ENCODE measurements at places on chromosomes 2 and 18. TPM values are rescaled to one million over a fixed set of nuclear protein-coding genes. Genes with fewer than 3 reads are reported as not detected.
A peak's percentile ranks its signal among the peaks of the same experiment; 100 is the strongest.

DNA sequence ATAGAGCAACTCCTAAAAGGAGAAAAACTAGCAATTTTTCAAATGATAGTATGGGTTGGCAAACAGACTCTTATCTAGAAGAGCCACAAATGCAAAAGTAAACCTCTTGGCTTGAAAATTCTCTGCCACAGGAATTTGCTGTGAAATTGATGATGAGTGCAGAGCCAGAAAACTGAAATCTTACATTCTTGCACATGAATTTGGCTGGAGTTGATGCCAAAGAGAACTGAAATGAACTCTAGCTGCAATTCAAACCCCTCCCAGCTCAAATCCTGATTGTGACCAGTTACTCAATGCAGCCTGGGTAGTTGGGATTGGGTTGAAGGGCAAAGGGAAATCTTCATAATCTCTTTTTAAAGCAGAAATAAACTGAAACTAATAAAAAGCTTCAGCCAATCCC is 266.6 kb downstream of the PDE11A start:
- no peak for DNase-seq

DNA sequence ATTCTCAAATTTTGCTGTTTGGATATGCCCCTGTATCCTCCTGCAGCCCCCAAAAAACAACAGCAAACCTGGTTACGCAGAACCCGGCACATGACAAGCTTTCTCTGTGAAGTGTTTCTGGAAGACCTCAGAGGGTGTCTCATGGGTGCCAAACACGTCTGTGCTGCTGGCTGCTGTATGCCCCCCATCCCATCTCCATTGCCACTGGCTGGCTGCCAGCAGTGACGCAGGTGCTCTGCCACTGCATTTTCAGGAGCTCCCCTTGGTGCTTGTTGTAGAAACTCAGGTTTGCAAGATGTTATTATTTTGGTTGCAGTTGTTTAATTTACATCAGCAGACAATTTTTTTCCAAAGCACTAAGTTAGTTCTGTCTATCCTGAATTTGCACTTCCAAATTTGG is 166.4 kb upstream of the FANCL start:
- DNase-seq: no peak

DNA sequence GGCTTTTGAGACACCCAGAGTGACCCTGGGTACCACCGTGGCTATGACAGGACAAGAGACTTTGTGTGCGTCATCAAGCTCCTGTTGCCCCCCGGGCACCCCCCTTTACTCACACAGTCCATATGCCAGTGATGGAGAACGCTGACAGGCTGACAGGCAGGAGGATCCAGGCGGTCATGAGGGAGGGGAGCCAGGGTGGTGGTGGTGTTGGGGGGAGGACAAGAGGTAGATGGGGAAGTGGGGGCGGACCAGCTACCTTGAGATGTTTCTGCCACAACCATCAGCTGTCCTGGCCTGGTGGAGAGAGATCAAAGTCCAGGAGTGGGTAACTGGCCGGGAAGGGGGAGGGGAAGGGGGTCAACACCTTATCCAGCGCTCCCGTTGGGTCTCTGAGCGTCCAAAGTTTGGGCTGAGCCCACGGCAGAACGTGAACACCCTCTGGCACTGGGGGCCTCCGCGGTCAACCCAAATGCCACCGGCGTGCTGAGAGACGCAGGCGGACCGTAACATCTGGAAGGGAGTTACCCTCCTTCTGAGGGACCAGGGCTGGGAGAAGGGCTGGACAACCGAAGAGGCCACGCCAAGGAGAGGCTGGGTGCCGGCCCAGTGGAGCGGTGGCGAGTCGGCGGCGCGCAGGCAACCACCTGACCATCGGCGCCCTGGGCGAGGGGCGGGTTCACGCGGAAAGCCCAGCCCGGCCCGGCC is 575 bp downstream of the TMEM150A start:
- peak; percentile 61 for DNase-seq

- no peak for DNase-seq
These were observed 60.6 kb downstream of the BCL2 start for GRCh38 chr18:63258749-63259566.

Gene VWC2L
- not detected for polyA plus RNA-seq
